ENCODE measurements at places on chromosomes 5 and 9. TPM values are rescaled to one million over a fixed set of nuclear protein-coding genes. Genes with fewer than 3 reads are reported as not detected.

The PCDHA5 gene
- polyA plus RNA-seq, result not detected

The ARL14EPL gene
- polyA plus RNA-seq, result not detected

The TMEM174 gene
- not detected for polyA plus RNA-seq

- no peak for DNase-seq
These were observed 126.8 kb upstream of the PTPN3 start for GRCh38 chr9:109624896-109625295.

DNA sequence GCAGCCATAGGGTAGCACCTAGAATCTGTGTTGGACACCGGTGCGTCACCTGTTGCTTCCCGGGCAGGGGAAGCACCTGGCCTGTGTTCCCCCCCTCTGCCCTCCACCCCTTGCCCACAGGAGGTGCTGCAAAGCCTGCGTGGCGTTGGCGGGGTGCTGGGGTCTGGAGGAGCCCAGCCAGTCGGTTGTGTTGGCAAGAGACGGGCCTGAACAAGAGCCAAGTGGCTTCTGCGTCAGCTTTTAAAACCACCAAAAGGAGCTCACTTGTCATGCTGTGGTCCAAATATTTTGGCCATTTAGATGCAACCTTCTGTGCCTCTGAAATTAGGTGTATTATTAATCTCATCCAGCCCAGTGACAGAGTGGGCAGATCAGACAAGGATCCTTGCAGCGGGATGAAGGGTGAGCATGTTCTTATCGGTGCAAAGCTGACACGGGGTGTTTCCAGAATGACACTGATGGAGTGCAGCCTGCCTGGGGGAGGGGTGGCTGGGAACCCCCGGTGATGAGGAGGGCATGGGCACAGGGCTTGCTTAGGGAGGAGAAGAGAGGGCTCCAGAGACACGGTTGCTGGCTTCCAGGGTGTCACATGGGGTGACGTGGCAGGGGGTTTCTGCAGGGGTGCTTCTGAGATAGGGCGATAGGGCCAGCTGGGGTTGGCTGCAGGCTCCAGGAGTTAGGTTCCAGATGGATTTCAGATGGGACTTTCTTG lies 9.7 kb upstream of the RXRA start:
- no peak for DNase-seq

- peak; percentile 50 for DNase-seq
These were observed 78.3 kb upstream of the TRIO start for GRCh38 chr5:14064841-14065240.

- peak; percentile 56 for DNase-seq
These were observed 43.4 kb upstream of the TMC1 start for GRCh38 chr9:72477930-72478518.

DNA sequence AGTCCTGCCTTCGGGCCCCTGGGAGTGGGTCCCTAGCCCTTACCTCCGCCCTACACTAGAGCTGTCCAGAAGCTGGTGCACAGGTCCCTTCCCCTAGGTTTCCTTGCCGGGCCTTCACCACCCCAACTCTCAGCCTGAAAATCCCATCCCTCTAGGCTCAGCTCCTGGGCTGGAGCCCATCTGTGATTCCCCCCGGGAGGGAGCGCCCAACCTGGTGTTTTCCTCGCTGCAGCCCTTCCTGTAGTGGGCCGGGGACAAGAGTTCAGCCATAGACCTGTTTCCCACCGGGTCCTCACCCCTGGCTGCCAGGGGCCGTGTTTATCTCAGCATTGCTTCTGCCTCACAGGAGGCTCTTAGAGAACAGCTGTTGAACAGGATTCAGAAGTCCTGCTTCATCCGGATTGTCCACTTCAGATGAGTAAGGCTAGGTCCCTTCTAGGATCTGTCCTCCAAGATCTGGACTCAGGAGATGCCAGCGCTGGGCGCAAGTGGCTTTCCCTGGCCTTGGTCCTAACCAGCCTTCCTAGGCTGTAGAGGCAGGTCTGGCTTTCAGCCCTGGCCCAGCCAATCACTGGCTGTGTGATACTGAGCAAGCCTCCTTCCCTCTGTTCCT lies 965 bp downstream of the GLIPR2 start:
- DNase-seq, result no peak

- no peak for DNase-seq
These were observed 63.4 kb downstream of the AUH start for GRCh38 chr9:91298311-91298710.

DNA sequence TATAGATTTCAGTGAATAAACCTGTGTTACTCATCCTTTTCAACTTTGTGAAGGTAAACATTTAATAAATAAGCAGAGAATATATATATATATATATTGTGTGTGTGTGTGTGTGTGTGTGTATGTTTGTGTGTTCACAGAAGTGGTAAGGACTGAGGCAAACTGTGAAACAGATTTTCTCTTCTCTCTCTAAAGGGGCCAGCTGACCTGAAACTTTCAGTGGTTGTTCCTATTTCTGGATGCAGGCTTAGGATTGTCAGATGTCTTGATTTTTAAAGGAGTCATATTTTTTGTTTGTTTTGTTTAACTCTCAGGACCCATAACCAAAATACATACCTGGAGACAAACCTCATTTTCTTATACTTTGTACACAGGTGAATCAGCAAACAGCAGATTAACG lies 714.9 kb upstream of the MEF2C start:
- DNase-seq, result no peak

DNA sequence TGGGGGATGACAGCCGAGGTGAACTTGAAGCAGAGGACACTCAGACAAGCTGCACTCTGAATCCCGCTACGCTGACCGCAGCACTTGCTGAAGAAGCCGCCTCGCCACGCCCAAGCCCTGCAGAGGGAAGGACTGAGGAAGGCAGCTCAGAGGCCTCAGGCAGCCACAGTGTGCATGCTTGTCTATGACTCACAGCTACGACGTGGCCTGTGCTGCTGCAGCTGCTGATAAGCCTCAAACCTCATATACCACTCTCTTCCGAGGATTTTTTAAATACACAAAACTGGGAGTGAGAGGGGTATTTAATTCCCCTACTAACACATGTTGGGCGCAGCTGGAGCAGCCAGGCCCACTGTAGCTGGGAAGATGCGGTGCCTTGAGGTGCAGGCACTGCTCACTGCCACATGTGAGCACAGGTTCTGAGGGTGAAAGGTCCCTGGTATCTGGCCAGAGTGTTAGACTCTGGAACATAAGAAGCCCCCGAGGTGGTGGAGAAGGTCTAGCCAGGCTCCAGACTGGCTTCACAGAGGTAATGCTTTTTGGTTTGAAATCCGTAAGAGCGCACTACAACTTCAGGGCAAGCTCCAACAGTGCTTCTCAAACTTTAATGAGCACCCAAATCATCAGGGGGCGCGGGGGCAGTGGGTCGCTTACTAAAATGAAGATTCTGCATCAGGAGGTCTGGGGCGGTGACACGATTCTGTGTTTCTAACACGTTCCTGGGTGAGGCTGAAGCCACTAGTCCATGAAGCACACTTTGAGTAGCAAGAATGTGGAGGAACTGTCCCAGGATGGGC lies 196.8 kb downstream of the AUH start:
- DNase-seq, result peak; percentile 66

DNA sequence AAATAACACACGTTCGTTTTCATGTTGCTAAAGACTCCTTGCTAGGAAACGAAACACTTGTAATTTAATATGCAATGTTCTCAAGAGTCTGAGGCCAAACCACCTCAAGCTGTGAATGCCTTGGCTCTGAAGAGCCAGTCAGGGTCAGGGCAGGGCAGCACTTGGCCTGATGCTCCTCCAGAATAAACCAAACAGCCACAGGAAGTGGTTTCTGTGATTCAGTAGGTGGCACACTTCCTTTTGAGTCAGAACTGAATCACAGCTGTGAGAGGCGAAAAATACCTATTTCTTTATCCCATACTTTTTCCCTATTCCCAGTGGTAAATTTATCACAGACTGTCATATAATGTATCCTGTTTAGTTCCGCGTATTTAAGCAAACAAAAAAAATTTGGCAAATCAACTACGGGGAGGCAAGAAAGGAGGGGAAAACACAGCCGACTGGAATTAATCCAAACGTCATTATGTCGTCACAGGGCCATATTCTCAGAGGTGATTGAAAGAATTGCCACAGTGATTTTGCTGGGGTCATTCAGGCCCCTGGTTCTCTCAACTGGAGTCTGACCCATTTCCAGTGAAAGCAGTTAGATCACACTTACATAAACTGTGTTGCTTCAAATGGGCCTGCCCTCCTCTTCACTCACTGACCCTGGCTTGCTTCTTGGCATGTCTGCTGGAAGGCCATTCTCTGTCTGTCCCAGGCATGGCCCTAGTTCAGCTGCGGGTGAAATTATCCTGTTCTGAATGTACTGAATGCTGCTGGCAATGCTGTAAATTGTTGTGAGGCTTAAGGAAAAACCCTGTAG lies 71.2 kb downstream of the ARRDC3 start:
- DNase-seq, result peak; percentile 26

DNA sequence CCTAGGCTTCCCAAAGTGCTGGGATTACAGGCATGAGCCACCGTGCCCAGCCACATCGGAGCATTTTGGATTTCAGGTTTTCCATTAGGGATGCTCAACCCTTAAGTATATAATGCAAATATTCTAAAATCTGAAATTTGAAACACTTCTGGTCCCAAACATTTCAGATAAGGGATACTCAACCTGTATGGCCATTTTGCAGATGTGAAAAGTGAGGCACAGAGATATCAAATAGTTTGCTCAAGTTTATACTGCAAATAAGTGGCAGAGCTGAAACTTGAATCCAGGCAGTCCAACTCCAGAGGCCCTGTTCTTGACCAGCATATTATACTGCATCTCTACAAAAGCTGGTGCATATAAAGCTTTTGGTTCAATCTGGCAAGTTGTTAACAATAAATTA lies 2.4 kb downstream of the WDR31 start:
- no peak for DNase-seq

DNA sequence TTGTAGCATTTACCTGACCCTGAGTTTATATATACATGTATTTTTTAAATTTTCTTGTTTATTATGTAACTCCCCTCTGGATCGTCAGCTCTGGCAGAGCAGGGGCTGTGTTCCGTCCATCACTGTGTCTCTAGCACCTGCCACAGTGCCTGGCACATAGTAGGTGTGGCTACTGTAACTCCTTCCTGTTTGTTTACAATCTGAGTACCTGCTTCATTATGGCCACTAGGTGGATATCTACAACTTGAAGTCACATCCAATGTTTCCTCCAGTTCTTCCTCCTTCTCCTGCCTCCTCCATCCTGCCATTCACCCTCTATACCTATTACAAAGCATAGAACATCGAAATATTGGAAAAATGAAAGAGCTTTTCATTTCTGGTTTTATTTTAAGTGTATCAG lies 14.2 kb upstream of the PPP1R2B start:
- DNase-seq, result no peak

DNA sequence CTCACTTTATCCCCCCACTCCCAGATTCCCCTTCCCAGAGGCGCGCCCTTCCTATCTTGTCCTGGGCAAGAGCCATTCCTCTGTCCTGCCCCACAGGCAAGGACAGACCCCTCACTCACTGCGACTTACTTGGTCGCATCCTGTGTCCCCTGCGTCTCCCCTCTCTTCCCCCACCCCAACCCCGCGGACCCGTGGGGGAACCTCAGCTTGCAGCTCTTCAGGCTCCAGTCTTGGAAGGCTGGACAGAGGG lies 542 bp downstream of the GGTA1 start:
- no peak for DNase-seq

GRCh38 chr5:35194635-35195471 lies 35.4 kb downstream of the PRLR start:
- DNase-seq, result no peak

DNA sequence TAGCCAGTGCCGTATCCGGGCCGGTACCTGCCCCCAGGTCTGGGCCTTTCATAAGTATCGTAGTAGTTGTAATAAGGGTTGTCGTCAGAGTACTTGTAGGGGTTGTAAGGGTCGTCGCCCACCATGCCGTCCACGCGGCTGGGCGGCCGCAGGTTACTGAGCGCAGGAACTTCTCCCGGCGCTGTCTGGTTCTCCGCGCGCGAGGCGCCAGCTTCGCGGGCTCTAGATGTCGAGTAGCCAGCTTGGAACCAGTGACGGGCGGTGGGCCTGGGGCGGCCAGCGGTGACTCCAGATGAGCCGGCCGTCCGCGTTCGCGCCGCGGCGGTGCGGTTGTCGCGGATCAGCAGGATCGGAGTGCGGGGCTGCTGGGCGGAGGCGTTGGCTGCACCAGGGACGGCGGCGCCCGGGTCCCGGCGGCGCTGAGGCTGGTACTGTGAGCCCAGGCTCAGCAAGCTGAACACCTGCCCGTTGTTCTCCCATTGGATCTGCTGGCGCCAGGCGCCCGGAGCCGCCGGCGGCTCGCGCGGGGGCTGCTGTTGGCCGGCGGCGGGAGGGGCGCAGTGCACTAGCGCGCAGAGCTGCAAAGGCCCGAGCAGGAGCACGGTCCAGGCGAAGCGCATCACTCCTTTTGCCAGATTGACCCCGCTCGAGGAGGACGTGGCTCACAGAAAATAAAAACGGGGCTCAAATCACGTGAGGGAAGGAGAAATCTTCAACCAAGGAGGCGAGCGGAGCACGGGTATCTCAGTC lies 518 bp downstream of the LOX start:
- DNase-seq, result no peak

GRCh38 chr9:126586236-126586635 lies 27.5 kb upstream of the LMX1B start:
- DNase-seq, result no peak

DNA sequence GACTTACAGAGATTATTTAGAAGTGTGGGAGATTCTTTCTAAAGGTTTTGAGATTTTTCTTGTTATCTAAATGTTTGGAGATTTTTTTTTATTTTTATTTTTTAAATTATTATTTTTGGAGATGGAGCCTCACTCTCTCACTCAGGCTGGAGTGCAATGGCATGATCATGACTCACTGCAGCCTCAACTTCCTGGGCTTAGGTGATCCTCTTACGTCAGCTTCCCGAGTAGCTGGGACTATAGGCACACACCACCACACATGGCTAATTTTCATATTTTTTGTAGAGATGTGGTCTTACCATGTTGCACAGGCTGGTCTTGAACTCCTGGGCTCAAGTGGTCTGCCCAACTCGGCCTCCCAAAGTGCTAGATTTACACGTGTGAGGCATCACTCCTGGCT lies 694.5 kb downstream of the TLE1 start:
- DNase-seq, result peak; percentile 13
